Stimulated activated CD4-positive, alpha-beta T cell treated with anti-CD3 and anti-CD28 coated beads, Interleukin-4, amount 100 ng/mL, for 4 hours (primary cell): ENCODE measurements at places on chromosomes 2 and 18.

DNA sequence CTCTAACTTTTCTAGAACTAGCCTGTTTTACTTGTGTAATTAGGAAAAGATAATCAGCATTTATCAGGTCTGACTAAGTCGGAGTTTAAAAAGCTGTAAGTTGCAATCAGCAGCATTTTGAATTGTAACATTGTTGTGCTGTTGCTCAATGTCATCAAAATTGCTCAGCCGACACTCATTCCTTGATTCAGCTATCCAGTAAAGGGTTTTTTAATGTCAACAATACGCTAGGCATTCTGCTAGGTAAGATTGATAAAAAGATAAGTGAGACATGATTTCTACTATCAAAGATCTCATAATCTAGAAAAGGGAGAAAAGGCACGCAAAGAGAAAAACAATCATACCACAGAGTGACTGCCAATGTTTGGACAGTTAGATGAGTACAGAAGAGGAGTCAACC lies 327.1 kb upstream of the CDH2 start:
- DNase-seq = no peak

- no peak for DNase-seq
Measured at GRCh38 chr2:195343942-195344530, 313.0 kb upstream of the SLC39A10 start.

- DNase-seq = no peak
Measured at GRCh38 chr2:63992061-63992685, 27.1 kb downstream of the VPS54 start.

- no peak for DNase-seq
Measured at GRCh38 chr2:44572196-44572900, 210.6 kb downstream of the CAMKMT start.

DNA sequence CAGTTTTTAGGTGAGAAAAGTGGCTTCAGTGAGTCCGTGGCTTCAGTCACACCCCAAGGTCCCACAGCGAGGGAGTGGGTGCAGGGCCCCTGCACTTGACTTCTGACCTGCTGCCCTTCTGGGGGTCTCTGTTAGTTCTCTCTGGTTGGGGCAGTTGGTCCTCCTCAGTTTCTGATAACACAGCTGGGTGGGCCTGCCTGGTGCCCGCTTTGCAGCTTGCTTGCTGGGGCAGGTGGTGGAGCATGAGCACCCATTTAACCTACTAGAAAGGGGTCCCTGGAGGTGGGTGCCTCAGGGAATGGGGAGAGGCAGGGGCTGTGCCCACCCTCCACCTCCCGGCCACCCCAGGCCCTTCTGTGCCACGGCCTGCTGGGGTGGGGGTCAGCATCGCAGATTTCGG lies 83.2 kb downstream of the ASB1 start:
- no peak for DNase-seq

GRCh38 chr2:174682007-174682577 lies 82.2 kb downstream of the CHRNA1 start:
- peak; percentile 13 for DNase-seq

DNA sequence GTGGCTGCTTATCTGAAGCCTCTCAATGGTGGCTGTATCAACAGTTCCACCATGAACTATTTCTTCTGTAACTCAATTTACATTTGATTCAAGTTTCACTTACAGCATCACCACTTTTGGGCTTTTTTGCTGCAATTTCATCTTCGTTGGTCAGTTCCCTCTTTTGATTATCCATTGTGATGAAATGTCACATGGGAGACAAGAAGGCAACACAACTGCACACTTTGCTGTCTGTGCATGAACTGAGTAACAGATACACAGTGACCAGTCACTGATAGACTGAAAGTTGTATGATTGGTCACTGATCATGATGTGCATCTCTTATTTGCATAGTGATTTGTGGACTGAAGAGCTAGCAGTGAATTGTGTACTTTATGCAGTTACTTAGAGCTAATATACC lies 130.7 kb upstream of the RNF152 start:
- no peak for DNase-seq

DNA sequence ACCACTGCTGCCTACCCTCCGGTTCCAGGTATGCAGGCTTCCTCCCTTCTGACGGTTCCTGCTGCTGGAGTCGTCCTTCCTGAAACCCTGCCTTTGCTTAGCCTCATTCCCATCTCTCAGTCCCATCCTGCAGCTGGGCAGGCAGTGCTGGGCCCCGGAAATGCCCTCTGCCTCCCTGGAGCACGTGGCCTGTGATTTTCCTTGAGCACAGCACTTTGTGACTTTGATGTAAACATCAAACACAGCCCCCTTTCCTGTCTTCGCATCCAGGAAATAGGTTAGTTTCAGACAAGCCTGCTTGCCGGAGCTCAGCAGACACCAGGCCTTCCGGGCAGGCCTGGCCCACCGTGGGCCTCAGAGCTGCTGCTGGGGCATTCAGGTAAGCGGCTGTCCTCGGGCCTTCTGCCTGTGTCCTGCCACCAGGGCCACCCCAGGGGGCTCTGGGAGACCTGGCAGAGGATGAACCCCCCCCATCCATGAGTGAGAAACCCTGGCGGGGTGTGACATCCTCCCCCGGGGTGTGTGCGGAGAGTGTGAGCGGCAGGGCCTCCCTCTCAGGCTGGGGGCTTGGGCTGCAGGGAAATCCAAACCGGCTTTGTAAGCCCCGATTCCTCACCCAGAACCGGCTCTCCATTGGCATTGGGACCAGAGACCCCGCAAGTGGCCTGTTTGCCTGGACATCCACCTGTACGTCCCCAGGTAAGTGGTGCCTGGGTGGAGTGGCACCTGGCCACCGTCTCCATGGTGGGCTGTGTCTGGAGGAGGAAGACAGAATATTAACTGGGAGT lies at the start of gene ZAP70:
TSS of gene ZAP70 (plus strand) at position 281 of the 788 bp plus-strand sequence. CDS start 10,461 bp downstream, outside the sequence.
- DNase-seq = peak; percentile 45

- DNase-seq = no peak
Measured at GRCh38 chr18:77131652-77132368, 773 bp downstream of the MBP start.

DNA sequence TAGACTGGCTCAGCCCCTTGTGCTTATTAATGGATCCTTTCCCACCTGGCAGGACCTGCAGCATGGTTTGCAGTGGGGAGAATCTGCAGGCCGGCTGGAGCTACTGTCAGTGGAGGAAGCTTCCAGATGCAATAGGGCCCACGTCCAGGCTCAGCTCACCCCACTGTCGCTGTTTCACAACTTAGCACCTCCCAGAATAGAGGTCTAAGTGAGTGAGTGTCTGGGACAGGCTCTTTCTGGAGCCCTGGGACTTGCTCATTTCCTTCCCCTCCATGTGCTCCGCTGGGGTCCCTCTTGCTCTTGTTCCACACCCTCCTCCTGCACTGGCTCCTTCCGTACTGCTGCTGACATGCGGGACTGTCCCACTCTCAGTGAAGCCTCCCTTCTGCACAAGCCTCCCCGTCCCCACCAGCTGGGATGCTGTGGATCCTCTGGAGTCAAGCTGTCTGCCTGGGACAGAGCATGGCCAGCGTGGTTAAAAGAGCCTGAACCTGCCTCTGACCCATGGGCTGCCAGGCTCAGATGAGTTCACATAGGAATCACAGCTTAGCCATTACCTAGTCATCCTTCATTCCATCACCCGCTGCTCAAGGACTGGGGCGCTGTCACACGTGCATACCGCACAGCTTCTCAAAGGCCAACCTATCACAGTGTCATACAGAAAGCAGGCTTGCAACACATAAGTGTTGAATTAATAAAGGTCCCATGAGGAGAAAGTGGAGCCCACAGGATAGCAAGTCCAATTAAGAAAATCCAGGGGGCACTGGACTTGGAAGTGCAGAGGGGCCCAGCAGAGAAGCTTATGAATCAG lies 135.9 kb downstream of the ACKR3 start:
- no peak for DNase-seq

- no peak for DNase-seq
Measured at GRCh38 chr2:202007015-202007982, 26.4 kb upstream of the FZD7 start.

GRCh38 chr2:69087211-69087911 lies 74.4 kb downstream of the ANTXR1 start:
- DNase-seq = no peak

GRCh38 chr2:163729636-163730273 lies 6.1 kb downstream of the FIGN start:
- no peak for DNase-seq

DNA sequence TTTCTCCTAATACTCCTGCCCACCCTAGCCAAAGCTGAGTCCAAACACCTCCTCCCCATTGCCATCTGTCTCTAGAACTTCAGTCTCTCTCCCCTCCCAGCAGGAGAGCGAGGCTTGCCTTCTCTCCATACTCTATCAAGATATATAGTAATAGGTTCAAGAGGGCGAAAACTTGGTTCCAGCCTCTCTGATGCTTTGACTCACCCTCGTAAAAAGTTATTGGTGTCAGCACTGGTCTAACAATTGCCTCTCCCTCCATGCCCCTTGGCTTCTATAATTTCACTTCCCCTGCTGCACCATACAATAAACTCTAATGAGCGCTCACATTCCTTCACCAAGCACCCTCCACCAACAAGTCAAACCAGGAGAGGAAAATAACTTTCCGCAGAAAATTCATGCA lies 797.3 kb downstream of the BCL11A start:
- DNase-seq = no peak

- DNase-seq = no peak
Measured at GRCh38 chr18:55220523-55220922, 261.3 kb upstream of the CCDC68 start.

DNA sequence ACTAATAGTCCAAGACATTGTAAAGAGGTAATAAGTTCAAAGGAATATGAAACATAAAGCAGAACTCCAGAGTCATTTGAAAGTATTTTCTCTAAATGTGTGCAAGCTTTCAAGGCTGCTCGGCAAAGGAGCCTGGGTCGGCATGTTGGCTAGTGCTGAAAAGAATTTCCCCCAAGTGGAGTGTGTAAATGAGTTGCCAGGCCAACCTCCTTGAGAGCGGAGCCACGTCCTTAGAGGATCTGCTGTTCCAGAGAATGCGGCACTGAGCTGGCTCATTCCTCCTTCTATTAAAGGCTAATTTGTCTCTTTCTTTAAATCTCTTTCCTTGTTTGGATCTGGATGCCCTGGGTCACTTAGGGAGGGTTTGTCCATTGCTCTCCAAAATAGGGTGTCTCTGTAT lies 127.5 kb downstream of the RDH14 start:
- no peak for DNase-seq

- no peak for DNase-seq
Measured at GRCh38 chr2:10891390-10891789, 20.3 kb upstream of the KCNF1 start.

GRCh38 chr18:5951515-5952091 lies 56.3 kb upstream of the TMEM200C start:
- no peak for DNase-seq

DNA sequence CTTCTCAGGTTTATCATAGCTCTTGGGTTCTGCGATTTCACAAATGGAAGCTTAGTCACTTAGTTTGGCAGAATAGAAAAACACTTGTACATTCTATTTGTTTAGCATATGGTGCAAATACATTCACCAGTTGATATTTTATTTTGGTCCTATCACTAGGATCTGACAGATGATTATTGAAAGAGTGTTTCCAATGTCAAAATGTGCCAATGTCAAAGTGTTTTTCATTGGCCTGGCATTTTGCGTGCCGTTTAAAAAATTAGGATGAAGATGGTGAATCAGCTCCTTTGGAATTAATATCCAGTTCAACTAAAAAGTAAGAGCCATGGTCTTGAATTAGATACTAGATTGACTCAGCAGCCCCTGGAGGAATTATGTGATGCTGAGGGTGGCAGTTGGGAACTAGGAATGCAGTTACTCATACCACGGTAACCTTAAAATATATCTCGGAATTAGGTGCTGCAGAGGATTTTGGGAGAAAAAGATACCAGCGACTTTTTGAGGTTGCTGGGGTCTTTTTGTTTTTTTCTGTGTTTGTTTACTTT lies 87.0 kb downstream of the SPHKAP start:
- DNase-seq = no peak

DNA sequence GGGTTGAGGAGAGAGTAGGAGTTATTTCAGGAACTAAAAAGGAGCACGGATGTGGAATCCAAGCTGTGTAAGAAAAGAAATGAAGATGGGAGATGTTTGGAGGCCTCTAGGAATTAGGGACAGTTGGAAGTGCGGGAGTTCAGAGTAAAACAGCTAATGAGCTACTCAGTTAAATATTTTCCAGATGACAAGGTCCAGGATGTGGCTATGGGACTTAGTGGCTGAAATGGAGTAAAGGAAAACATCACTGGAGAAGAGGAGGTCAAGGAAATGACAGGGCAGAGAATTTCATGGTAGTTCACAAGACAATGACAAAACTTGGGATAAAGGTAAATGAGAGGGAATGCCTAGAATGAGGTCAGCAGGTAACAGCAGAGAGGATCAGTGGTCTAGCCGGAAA lies 13.0 kb downstream of the GPR155 start:
- DNase-seq = no peak

DNA sequence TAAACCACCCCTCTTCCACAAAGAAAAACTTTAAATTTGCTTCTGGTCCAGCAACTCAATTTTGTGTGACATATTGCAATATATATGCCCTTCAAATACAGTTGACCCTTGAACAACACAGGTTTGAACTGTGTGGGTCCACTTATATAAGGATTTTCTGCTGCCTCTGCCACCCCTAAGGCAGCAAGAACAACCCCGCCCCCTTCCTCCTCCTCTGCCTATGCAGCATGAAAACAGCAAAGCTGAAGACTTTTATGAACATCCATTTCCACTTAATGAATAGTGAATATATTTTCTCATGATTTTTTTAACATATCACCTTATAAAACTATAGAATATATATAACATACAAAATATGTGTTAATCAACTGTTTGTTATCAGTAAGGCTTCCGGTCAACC lies 58.3 kb downstream of the EML4 start:
- DNase-seq = no peak

GRCh38 chr2:143548032-143548431 lies 418.8 kb downstream of the ARHGAP15 start:
- no peak for DNase-seq

DNA sequence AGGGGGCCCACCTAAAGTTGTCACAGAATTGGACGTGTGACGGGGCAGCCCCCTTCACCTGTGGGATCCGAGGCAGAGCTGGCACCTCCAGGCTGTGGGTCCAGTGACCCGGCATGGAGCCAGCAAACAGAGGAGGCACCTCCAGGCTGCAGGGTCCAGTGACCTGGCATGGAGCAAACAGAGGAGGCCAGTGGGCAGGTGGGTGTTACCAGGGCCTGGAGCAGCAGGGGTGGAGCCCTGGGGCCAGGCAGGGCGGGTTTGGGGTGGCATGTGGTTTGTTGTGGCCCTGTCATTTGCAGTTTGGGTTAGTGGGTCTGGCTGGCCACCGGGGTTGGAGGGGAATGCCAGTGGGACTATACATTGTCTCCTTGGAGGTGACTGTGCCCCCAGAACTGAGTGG lies 68.2 kb downstream of the HPCAL1 start:
- DNase-seq = no peak

GRCh38 chr2:200425026-200425821 lies 84.6 kb downstream of the KCTD18 start:
- DNase-seq = no peak

- no peak for DNase-seq
Measured at GRCh38 chr18:6681331-6681875, 48.1 kb upstream of the ARHGAP28 start.
